CD4-positive, alpha-beta T cell (primary cell): ENCODE measurements at places on chromosomes 13 and 19.

DNA sequence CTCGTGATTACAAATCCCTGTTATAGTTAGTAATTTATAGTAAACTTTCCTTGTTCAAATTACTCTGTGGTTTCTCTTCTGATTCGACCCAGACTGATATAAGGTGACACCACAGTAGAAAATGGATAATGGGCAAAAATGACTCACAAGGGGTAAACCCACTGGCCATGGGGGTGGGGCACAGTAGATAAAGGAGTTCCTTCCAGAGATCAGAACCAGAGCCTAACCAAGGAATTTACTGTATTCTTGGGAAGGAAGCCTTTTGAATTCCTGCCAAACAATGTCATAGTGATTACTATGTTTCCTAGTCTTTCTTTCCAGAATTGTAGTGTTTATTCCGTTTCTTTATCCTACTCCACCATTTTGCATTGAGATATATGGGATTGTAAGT lies 21.9 kb downstream of the MIR17HG start:
- no peak for DNase-seq

DNA sequence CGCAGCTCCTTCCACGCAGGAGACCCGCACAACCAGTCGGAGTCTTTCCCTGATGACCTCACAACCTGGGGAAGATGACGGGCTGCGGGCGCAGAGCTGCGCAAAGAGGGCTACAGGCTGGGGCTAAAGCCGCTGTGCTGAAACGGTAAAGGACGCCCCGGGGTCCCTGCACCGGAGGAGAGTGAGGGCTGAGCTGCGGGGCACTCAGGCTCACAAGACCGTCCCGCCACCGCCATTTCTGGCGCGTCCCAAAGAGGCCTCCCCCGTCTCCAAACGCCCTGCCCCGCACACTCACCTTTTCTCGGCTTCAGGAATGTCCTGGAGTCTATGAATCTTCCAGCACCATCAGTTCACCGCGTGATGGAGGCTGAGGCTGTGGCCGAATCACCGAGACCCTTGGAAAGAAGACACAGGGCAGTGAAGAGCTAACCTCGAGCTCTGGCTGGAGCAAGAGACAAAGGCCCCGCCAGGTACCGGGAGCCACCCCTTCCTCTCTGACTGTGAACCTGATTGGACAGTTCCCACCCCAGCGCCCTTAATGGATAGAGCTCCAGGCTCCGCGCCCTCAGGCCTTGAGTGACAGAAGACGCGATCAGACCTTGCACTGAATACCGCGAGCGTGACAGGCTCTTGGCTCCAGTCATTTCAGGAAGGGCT lies 41.8 kb upstream of the ZNF429 start:
- DNase-seq = no peak

- DNase-seq = no peak
Measured at GRCh38 chr19:50551034-50551714, 17.1 kb downstream of the LRRC4B start.

DNA sequence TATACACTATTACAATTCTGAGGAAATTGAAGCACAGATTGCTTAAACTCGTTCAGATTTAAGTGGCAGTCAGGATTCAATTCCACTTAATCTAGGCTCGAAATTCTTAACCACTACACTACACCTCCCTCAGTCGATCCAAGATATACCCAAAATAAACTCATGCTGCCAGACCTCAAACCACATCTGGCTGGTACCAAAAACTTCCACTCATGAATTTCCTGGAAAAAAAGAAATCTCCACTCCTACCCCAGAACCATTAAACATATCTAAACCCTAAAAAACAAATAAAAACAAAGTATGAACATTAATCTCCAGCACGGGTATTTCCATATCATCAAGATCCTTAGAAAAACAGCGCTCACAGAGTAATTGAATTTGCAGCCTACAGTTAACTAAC lies 1.1 kb downstream of the ZFP30 start:
- no peak for DNase-seq

DNA sequence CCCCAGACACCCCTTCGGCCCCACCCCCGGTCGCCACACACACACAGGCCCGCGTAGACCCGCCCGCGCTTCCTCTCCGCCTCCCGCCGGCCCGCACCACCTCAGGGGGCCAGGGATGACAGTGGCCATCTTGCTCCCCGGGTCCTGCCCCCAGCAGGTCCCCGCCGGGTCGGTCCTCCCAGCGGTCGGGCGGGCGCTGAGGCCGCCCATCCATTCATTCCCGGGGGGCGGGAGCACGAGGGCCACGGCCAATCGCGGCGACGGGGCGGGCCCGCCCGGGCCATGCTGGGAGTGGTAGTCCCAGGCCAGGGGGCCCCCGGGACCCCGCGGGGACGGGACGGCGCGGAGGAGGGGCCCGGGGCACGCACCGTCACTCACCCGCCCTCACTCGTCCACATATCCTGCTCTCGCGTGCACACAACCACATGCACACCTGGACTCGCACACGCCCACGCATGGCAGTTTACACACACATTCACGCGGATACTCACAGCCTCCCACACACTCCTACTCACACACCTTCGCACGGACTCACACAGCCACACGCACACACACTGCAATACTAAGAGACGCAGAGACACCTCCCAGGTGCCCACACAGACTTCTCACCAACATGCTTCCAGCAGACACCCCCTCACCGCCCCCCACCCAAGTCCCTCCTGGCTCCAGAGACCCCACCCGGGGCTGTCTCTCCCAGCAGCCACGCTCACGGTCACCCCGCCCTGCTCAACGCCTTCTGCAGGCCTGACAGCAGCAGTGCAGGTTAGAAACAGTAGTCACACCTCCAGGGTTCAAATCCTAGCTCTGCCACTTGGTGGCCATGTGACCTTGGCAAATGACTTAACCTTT lies at the start of gene DPF1:
Gene DPF1 (minus strand): TSS at position 209 of the 849 bp plus-strand sequence. CDS start 80 bp downstream, at position 129.
- DNase-seq = no peak

DNA sequence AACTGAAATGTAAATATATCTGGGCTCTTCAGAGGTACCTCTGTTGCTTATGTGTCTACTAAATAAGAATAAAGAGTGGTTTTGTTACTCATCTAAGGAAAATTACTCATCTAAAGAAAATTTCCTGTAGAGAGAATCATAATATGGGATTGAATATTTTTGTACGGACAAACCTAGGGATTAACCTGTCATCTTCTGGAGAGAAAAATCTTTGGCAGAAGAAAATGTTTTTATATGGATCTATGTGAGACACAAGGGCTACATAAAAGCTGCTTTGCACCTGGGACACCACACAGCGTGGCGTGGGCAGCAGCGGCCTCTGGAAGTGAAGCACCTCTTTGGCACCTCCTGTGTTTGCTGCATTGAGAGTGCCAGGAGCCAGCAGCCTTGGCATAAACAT lies 242.9 kb upstream of the DACH1 start:
- no peak for DNase-seq

GRCh38 chr19:49196527-49197240 lies 39.1 kb downstream of the TRPM4 start:
- DNase-seq = no peak

- no peak for DNase-seq
Measured at GRCh38 chr13:71488201-71488600, 378.8 kb downstream of the DACH1 start.

DNA sequence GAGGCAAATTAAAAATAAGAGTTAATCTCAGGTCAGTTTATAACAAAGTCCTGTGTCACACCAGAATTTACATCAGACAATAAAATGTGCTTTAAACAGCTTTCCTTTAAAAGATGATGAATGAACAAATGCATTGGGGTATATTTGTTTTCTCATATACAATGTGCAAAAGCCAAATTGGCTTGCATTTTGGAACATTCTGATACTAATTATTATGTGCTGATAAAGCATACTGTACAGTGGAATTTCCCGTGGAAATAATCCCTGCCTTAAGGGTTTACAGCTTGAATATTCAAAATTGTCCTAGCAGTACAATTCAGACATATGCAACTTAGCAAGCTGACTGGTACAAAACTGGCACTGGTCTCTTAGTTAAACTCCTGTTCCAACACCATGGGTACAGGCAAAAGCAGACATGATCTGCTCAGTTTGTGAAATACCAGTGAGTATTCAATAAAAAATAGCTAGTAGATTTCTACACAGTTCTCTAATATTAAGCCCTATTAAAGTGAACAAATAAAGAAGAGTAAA lies 373.4 kb downstream of the SLITRK1 start:
- DNase-seq = no peak

DNA sequence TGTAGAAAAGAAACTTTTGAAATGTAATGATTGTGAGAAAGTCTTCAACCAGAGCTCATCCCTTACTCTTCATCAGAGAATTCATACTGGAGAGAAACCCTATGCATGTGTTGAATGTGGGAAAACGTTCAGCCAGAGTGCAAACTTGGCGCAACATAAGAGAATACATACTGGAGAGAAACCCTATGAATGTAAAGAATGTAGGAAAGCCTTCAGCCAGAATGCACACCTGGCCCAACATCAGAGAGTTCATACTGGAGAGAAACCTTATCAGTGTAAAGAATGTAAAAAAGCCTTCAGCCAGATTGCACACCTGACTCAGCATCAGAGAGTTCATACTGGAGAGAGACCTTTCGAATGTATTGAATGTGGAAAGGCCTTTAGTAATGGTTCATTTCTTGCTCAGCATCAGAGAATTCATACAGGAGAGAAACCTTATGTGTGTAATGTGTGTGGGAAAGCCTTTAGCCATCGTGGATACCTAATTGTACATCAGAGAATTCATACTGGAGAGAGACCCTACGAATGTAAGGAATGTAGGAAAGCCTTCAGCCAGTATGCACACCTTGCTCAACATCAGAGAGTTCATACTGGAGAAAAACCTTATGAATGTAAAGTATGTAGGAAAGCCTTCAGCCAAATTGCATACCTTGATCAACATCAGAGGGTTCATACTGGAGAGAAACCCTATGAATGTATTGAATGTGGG lies 19.3 kb downstream of the ZNF583 start:
- no peak for DNase-seq

GRCh38 chr19:18122424-18122823 lies 24.8 kb downstream of the MAST3 start:
- peak; percentile 18 for DNase-seq

DNA sequence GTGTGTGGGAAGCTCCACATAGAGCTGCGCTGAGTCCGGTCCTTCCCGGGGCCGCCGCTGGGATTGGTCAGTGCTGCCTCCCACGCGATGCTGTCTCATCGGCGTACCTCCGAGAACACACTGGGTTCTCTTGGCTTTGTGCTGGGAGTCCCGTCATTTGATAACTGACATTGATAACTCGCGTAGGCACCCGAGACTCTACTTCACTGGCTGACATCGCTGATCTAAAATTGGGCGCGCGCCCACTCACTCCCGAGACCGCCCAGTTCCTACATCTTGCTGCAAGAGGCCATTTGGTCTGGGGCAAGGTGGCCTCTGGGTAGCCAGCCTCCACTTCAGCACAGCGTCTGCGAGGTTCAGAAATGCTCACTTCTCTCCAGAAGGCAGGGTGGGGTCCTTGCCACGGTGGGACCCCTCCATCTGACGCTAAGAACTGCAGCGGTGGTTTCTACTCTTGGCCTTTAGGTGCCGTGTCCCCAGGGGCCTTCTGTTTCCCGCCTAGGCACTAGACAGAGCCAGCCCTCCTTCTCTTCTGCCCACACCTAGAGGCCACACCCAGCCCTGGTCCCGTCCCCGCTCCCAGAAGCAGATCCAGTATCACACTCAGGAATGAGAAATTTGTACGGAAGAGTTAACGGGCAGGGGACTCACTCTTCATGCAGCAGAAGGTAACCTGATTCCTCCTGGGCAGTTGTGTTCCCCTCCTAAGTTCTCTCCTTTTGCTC lies 40.7 kb upstream of the ATP11A start:
- DNase-seq = no peak

GRCh38 chr13:24228852-24229458 lies 68.4 kb downstream of the SPATA13 start:
- DNase-seq = peak; percentile 54

DNA sequence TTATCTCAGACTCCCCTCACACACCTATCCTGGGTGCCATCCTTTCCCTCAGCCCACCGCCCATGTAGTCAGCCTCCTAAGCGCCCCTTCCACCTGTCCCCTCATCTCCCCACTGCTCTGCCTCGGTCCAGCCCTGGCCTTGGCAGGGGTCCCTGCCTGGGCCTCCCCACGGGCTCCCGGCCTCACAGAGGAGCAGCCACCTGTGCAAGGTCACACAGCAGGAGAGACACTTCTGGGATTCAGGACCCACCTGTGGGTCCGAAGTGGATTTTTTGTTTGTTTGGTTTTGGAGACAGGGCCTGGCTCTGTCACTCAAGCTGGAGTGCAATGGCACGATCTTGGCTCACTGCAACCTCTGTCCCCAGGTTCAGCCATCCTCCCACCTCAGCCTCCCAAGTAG lies 713 bp upstream of the UPK1A start:
- no peak for DNase-seq

DNA sequence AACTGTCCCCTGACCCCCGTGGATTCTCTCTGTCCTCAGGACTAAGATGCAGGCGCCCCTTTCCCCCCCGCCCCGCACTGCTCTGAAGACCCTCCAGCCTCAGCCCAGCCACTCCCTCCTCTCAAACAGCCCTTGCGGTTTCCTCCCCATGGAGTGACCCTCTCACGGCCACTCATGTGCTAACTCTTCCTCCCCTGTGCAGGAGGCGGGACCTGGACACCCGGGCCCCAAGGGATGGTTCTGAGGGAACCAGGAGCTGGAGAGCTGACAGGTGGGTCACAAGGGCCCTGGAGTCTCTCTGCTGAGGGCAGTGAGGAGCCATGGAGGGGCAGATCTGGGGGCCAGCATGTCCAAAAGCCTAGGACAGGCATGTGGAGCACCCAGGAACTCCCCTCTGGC lies 1.9 kb downstream of the ISOC2 start:
- no peak for DNase-seq

DNA sequence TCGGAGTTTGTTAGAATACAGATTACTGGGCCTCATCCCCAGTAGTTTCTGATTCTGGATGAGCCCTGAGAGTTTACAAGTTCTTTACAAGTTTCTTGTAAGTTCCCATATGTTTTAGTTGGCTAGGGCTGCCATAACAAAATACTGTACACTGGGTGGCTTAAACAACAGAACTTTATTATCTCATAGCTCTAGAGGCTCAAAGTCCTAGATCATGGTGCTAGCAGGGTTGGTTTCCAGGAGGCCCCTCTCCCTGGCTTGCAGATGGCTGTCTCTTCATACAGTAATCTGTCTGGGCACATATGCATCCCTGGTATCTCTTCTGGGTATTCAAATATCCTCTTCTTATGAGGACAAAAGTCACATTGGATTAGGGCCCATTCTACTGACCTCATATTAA lies 167.2 kb downstream of the KLF5 start:
- DNase-seq = no peak

- no peak for DNase-seq
Measured at GRCh38 chr13:103394618-103395017, 328.4 kb upstream of the SLC10A2 start.

DNA sequence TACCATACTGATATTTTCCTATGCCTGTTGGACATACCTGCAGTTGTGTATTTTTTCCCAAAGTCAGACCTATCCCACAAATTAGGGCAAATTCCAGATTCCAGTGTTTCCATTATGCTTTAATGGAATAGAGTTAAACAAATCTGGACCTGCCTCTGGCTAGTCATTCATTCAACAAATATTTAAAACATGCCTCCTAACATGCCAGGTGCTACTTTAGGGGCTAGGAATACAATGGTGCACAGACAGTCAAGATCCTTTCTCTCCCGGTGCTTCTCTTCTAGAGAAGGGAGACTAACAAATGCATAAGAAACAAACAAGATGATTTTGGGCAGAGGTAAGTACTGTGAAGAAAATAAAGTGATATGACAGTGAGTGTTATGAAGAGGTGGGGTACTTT lies 7.5 kb upstream of the WDFY2 start:
- no peak for DNase-seq
